ENCODE measurements at places on chromosomes 6 and 20. TPM values are rescaled to one million over a fixed set of nuclear protein-coding genes. Genes with fewer than 3 reads are reported as not detected.

Gene GGTLC1
- not detected for total RNA-seq

- DNase-seq = no peak
Observed at GRCh38 chr6:80988892-80989291, 763.6 kb downstream of the TENT5A start.

GRCh38 chr6:79430913-79431536 lies 106.2 kb downstream of the LCA5 start:
- no peak for DNase-seq

Gene BPIFB1
- not detected for total RNA-seq

DNA sequence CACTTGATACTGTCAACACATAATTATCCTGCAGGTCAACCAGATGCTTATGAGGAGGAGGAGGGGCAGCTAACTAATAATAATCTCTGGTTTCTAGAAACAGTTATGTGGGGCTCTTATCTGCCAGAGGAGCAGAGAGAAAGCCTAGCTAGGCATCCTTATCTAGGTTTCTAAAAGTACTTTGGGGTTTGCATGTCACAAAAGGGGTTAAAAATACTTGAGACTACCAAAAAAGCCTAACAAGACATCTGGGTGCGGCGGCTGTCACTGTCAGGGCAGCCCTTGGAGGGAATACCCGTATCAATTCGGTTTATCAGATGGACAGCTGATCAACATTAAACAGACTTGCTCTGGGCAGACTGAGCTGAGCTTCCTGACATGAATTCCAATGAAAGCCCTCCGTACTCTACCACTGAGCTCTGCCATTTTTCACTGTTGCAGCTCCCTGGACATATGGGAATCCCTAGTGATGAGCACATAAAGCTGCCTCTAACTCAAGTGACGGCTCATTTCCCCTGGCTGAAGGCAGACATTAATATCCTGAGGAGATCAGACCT lies 166.6 kb downstream of the PDSS2 start:
- no peak for DNase-seq

GRCh38 chr6:157885876-157886275 lies 62.8 kb downstream of the SNX9 start:
- no peak for DNase-seq

Gene TP53TG5
- total RNA-seq = not detected

Gene HAO1
- total RNA-seq = not detected

Gene MTFR2
- total RNA-seq = 5.7 TPM

Gene ENPP5
- not detected for total RNA-seq

DNA sequence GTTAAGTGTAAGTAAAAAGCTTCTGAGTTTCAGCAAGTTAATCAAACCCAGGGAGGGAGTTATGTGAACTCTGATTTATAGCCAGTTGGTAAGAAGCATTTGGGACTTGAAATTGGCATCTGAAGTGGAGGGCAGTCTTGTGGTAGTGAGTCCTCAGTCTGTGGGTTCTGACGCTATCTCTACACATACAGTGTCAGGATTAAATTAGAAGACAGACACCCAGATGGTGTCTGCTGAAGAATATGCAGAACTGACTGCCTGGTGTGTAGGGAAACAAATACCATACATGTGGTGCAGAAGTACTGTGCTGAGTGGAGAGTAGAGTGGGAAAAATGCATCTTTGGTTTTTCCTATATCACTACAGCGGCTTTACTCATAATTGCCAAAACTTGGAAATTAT lies 43.5 kb upstream of the PLN start:
- no peak for DNase-seq

Gene LY6G5C
- total RNA-seq = not detected

GRCh38 chr6:108730635-108731515 lies 117.3 kb upstream of the ARMC2 start:
- DNase-seq = no peak

Gene AFG1L
- 3.8 TPM for total RNA-seq

GRCh38 chr6:157106487-157106886 lies 216.8 kb downstream of the TMEM242 start:
- peak; percentile 50 for DNase-seq

DNA sequence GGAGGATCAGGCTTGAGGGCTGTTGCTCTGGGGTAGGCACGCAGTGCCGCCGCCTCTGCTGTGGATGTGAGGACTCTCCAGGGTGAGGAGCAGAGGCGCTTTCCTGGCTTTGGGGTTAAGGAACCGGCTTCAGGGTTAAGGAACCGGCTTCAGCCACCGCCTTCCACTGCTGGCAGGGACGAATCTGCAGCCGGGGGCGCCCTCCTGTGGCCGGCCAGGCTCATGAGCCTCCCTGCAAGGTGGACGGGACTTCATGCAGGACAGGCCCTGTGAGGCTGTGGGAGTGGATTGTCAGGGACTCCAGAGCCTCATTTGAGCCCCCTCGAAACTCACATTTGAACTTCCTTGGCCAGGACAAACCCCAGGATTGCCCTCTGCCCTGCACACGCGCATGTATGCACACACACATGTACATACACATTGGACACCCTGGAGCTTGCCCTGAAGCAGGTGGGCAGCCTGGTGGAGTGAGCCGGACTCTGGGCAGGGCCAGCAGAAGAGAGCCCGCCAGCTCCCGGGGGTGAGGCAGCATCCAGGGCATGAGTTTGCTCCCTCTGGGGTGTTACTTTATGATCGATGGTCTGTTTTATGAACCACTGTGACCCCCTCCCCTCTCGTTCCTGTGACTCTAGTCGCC lies 146.9 kb downstream of the PHACTR3 start:
- peak; percentile 70 for DNase-seq

- no peak for DNase-seq
Observed at GRCh38 chr6:45049188-45049843, 278.8 kb upstream of the RUNX2 start.

DNA sequence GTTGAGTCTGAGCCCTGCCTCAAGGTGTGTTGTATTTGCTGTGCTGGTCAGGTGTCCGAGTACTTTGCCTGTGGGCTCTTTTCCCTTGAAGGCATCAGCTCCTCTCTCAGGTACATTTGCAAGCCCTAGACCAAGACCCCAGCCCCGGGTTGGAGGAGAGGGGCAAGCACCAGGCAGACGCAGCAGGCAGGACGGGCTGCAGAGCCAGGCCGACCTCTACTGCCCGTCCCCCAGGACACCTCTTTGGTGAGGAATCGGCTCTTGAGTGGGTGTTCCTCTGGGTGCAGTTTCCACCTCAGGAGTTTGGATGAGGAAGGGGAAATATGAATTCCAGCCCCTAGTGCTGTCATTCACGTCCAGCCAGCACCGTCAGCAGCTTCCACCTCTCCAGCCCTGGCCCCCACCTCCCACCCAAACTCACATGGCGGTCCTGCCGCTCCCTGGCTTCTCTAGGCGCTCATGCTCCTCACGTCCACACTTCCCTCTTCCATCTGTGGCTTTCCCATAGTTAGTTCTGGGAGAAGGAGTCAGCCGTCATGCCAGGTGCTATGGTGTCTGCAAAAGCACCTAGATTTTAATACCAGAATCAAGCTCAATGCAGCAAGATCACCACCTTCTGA lies 183.9 kb downstream of the DLL1 start:
- no peak for DNase-seq

DNA sequence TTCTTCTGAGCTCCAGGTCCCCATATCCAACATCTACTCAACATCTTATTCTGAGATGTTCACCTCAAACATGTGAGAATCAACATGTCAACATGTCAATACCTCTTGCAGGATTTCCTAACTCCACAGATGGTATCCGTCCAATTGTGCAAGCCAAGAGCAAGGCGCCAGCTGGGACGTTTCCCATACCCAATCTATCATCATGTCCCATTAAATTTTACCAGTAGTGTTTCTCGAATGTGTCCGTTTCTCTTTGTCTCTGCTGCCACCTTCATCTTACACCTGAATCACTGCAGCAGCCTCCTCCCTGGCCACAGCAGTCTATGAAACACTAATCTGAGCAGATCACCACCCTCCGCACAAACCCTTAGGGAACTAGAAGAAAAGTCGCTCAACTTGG lies 78.0 kb upstream of the RPS6KA2 start:
- DNase-seq = no peak

Gene DSP
- 0.10 TPM for total RNA-seq

Gene HDGFL1
- total RNA-seq = not detected

- no peak for DNase-seq
Observed at GRCh38 chr6:167717455-167717854, 109.3 kb upstream of the AFDN start.

GRCh38 chr6:64221776-64222175 lies 586.2 kb downstream of the PHF3 start:
- DNase-seq = no peak

Gene SAMD3
- total RNA-seq = not detected

Gene CCN6
- not detected for total RNA-seq

DNA sequence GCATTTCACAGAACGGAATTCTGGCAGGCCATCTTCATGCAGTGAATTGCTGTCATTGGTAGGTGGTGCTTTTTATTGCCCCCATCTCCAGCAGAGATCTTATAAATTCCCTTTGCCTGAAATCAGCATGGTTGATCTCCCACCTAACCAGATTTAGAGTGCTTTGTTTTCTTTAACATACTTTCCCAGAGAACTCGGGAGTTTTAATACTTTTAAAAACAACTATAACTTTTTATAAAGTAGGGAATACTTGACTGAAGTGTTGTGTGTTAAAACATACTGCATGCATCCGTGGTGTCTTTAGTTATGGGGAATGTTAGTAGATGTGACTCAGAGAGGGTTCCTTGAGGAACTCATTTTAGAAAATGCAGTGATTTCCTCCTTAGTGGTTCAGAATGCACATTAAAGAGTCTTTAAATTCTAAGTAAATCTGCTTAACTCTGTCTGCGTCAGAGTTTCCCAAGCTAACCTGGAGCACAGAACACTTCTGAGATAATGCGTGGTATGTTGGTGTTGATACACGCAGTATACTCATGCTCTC lies 54.9 kb downstream of the AKAP12 start:
- DNase-seq = no peak

Gene LPA
- total RNA-seq = not detected

- no peak for DNase-seq
Observed at GRCh38 chr6:6583836-6584235, 4.7 kb upstream of the LY86 start.

DNA sequence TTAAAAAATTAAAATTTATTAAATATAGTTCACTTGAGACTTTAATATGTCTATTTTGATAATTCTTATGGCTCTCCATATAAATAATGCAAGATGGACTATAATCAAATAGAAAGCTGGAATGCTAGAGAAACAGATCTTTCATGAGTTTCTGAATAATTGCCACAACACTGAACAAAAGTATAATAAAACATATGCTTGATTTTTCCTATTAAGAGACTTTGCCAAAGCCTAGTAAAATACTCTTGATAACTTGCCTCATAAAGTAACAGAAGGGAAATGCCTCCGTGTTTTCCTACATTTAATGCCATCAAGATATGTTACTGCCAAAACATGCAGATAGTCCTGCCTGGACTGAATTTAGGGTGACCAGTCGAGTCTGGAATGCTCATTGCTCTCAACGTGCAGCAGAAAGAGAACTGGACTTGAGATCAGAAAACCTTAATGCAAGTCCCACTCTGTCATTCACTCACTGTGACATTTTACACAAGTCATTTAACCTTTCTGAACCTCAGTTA lies 153.2 kb downstream of the AIG1 start:
- no peak for DNase-seq

DNA sequence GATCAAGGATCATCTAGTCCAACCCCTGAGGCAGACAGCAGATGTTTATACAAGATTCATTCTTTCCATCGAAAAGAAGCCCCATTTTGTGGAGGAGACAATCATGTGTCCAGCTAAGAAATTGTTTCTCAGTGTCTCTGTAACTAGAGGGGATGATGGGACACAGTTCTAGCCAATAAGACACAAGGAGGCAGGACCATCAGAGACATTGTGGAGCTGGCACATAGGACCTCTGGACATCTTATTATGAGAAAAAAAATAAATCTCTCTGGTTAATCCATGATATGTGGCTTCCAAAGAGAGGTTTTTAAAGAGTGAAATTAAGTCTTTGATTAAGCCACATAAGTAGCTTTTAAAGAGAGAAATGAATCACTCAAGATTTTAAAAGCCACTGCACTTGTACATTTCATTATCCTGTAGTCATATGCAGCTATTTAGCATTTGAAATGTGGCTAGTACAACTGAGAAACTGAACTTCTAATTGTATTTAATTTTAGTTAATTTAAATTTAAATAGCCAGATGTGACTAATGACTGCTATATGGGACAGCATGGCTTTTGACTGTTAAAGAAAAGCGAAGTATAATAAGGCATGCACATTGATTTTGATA lies 176.8 kb downstream of the TASP1 start:
- no peak for DNase-seq

Gene BPI
- not detected for total RNA-seq

- no peak for DNase-seq
Observed at GRCh38 chr6:106125925-106126435, 39.8 kb downstream of the PRDM1 start.

- DNase-seq = no peak
Observed at GRCh38 chr6:170210026-170210390, 80.9 kb downstream of the DLL1 start.

Gene MRPS18B
- total RNA-seq = 11.9 TPM

DNA sequence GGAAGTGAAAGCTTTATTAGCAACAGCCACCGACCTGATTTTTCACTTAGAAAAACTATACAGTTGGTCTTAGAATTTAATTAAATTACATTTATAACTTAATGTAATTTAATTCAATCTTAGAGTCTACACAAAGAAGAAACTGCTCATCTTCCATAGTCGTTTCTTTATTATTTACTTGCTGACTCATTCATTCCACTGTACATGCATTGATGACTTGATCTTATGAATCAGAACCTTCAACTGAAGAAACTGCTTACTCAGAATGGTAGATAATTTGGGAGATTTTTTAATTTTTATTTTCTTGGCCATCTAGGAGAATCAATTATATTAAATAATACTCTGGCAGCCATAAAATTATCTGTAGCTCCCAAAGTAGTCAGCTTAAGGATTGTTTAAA lies 1021.6 kb upstream of the FLRT3 start:
- DNase-seq = no peak

DNA sequence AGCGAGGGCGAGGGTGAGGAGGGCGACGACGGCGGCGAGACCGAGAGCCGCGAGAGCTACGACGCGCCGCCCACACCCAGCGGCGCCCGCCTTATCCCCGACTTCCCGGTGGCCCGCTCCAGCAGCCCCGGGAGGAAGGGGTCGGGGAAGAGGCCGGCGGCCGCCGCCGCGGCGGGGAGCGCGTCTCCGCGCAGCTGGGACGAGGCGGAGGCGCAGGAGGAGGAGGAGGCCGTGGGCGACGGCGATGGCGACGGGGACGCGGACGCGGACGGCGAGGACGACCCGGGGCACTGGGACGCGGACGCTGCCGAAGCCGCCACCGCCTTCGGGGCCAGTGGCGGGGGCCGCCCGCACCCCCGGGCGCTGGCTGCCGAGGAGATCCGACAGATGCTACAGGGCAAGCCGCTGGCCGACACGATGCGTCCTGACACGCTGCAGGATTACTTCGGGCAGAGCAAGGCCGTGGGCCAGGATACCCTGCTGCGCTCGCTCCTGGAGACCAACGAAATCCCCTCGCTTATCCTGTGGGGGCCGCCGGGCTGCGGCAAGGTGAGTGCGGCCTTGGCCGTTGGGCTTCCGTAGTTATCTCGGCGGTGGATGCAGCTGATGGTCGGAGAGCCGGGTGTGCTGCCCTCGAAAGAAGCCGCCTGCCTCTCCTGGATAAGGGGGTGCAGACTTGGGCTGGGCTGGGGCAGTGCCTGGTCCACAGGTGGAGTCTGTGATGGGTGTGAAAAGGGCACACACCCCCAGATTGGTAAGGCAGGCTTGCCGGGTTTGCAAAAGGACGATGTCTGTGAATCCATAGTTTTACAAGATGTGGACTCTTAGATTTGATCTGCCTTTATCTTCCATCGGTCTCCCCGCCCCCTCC lies 938 bp downstream of the WRNIP1 start:
- DNase-seq = peak; percentile 41

- no peak for DNase-seq
Observed at GRCh38 chr6:53845280-53846195, 50.7 kb downstream of the LRRC1 start.

Gene STX11
- total RNA-seq = 0.35 TPM
